ENCODE measurements at places on chromosomes 4 and X.

DNA sequence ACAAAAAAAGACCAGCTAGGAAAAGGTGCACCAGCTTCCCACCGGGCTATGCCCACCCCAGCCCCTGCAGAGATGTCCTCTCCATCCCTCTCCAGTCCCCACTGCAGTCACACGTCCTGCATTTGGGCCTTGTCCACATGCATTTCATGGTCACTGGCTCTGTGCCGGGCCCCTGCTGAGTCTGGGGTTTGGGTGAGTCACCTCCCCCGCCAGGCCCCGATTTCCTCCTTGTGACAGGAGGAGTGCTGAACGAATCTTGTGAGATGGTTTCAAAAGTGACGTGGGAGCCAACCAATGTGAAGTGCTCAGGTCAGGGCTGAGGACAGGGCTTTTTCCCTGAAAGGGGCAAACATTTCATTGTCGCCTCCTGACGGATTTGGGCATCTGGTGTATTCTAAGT lies 7.1 kb downstream of the CPZ start:
- no peak for DNase-seq

GRCh38 chr4:37568489-37568888 lies 117.7 kb downstream of the RELL1 start:
- no peak for DNase-seq

DNA sequence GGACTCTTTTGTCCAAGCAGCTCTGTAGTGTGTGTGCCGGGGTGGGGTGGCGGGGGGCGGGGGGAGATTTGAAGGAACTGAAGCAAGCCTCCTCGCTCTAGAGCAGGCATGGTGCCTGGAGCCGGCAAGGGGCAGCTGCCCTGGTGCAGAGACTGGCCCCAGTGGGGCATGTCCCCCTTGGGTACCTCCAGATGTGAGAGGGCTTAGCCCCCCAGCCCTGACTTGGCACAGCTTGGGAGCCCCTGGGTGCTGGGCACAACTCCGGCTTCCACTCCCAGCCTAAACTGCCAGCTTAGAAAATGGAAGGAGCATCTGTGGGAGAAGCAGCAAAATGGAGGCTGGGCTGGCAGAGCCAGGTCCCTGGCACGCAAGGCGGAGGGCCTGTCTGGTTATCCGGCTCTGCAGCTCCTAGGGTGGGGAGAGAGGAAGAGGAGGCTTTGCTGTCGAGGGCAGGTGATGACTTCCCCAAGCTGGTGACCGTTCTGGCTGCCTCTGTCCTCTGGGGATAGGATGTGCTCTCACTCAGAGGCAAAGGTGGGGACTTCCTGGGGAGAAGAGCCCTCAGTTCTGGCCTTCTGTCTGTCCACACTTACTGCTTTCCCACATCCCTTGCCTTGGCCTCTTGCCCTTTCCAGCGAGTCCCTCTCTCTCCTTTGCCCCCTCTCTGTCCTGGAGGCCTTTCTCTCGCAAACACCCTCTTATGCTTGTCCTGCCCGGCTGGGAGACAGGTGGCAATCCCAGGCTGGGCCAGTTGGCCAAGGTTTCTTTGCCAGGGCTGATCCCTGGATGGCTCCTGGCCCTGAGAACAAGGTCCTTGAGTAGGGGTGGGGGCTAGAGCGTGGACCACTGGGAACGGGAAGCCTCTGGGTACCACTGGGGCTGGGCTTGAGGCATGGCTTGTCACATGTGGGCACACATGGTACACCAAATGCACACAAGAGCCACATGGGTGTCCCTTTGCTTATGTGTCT lies 2.0 kb downstream of the DLG3 start:
- no peak for DNase-seq

DNA sequence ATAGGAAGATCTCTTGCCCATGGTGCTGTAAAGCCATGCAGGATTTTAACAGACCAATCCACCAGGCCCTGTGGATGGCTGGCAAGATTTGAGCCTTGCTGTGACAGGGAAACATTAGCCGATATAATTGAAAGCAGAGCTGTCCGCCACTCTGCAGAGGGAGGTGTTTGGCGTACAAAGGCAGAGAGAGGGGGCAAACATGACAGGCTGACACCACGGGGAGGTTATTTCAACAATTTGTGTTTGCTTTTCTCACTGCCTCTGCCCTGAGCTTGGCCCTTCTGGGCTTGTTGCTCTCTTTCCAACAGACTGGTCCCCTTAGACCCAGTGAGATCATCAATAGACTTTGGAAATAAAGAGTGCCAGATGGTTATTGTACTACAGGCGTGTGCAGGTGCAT lies 59.4 kb downstream of the CLNK start:
- DNase-seq: no peak

DNA sequence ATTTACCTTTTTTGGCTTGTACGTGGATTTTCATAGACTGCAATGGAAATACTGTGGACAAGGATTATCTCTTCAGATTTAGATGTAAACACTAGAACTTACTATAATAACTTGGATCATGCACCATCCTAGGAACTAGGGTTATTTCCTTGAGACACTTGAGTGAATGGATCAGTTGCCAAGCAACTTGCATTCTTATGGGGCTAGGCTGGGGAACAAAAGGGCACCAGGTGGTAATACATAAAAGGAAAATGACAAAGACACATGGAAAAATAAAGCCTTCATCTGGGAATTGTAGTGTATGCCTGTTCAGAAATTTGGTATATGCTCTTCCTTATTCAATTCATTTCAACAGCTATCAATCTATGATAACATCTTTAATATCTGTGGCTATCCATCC lies 247.1 kb downstream of the SPRY1 start:
- DNase-seq: no peak

- DNase-seq: no peak
Observed at GRCh38 chr4:39510348-39510929, 16.8 kb downstream of the UGDH start.

Data from SW 1271 (cell line).